ENCODE measurements at places on chromosomes 5 and 9.

DNA sequence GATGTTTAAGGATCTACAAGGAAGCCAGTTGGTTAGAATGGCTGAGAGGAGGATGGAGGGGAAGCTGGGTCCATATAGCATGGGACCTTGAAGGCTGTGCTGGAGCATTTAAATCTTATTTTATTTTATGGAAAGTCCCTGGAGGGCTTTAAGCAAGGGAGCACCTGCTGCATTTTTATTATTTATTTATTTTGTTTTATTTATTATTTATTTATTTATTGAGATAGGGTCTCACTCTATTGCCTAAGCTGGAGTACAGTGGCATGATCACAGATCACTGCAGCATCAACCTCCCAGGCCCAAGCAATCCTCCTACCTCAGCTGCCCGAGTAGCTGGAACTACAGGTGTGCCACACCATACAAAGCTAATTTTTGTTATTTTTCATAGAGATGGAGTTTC lies 4.9 kb upstream of the MVB12B start:
- no peak for DNase-seq

DNA sequence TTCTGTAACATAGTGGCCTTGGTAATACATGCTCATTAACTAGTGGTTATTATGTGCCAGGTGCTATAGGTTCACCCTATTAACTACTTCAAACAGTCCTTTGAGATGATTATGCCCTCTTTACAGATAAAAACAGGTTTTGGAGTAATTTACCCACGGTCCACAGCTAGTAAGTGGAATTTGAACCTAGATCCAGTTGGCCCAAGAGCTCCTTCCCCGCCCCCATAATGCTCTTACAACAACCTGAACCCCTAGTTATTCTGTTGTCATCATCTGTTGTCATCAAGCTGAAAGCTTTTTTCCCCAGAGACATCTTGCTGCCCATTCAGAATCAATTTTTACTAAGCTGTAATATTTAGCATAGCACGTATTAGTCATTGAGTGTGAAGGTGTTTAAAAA lies 23.2 kb downstream of the XPA start:
- no peak for DNase-seq

- no peak for DNase-seq
Measured at GRCh38 chr9:6675268-6675667, 29.7 kb upstream of the GLDC start.

DNA sequence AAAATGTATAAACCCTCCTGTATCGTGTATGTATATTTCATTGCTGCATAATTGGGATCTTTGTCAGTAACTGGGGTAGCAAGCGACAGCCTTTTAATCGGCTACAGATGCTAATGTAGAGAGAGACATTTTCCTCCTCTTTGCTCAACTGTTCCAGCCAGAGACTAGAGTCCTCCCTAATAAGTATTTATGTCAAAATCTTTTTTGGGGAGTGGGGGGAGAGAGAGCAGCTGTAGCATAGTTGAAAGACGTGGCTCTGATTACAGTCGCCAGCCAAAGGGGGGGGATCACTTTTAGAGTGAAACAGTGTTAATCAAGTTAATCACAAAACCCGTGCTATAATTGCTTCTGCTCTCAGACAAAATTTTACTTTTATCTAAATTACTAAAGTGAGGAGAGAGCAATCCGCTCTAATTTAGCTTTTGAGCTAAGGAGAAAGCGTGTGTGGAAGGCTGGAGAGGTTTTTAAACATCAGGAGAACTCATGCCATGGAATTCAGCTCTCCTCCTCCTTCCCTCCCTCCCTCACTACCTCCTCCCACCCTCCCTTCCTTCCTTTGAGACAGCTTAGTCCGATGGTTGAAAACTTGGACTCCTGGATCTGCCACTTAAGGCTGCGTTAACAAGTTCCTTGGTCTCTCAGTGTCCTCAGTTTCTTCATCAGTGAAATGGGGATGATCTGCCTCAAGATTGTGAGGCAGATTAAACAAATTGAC lies 87.3 kb upstream of the ZNF618 start:
- no peak for DNase-seq

- DNase-seq, result no peak
Measured at GRCh38 chr5:121378559-121379359, 472.9 kb upstream of the FTMT start.

GRCh38 chr9:14119694-14120514 lies 194.0 kb downstream of the NFIB start:
- DNase-seq, result no peak

DNA sequence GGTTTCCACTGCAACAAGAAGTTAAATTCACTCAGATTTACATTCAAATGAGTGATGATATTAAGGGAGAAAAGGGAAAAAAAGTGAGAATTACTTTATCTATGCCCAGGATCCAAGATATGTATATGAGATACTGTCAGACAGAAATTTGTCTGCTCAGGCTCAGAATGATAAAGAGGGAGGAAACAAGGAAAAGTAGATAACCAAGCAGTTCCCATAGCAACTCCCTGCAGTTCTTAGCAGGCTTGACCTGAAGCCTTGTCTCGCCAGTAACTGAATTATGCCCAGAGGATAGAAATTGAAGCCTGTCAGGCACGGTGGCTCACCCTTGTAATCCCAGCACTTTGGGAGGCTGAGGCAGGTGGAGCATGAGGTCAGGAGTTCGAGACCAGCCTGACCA lies 304.4 kb downstream of the TLE1 start:
- peak; percentile 85 for DNase-seq

- no peak for DNase-seq
Measured at GRCh38 chr5:95887977-95888376, 65.5 kb upstream of the GLRX start.

DNA sequence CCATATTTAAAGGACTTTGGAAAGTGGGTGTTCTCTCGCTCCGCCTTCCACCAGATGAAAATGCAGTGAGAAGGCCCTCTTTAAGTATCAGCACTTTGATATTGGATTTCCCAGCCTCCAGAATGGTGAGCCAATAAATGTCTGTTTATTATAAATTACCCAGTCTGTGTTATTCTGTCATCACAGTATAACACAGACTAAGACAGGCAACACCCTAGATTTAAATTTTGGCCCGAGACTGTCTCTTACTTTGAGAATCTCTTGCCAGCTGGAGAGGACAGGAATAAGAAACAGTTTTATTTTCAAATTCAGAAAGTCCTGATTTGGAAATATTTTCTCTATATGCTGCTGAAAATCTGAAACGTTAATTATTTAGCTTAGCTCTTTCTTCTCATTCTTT lies 21.5 kb downstream of the FAM151B start:
- no peak for DNase-seq

DNA sequence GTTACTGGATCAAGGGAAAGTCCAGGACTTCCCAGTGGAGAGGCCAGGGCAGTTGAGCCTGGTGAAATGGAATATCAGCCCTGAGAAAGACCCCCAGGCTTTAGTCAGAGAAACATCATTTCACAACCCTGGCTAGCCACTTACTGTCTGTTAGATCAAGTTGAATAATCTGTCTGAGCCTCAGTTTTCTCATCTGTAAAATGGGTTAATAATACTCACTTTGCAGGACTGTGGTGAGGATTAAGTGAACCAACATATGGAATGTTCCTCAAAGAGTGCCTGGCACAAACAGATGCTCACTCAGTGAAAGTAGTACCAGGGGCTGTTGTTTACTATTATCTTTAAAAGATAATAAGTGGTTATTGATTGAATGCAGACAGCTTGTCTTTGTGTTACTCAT lies 110.5 kb downstream of the SV2C start:
- DNase-seq, result no peak

DNA sequence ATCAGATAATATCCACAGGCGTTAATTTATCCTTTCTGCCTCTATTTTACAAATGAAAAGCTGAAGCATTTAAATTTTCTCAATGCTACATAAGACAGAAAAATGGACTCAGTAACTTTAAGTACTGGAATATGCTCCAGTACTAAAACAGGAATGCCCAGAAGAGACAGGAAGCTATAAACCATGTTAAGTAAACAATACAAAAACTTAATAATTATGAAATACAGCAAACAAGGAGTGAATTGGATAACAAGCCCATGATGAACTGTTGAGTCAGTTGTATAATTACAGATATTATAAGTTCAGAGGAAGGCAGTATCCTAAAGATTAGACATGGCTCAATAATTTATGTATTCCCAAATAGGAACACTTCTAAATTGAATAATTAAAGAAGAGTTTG lies 148.5 kb downstream of the CHSY3 start:
- DNase-seq, result no peak

DNA sequence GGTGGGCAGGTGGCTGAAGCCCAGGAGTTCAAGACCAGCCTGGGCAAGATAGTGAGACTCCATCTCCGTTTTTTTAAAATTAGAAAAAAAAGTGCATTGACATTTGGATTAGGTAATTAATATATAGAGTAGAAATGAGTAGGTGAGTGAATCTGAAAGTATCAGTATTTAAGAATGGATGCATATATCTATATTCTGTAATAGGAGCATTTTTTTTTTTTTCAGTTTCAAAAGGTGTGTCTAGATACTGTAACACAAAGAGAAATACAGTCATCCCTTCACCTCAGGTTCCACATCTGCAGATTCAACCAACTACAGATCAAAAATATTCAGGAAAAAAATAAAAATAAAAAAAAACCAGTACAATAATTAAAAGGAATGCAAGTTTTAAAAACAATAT lies 50.8 kb downstream of the RBM27 start:
- DNase-seq, result no peak

DNA sequence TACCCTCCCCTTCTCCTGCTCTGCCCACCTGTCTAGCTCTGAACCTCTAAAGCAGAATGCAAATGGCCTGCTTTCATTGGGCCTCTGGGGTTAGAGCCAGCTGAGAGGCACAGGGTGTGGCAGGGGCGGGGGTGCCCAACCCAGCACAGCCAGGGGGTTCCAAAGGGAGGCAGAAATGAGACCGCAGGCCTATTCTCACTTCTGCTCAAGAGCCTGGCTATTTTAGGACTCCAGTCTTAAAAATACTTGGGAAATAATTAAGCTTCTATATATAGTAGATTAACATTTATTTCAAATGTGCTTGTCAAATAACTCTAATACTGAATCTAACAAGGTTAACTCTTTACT lies 5.7 kb downstream of the QSOX2 start:
- DNase-seq, result no peak

GRCh38 chr5:158616707-158617106 lies 483.0 kb downstream of the EBF1 start:
- no peak for DNase-seq

DNA sequence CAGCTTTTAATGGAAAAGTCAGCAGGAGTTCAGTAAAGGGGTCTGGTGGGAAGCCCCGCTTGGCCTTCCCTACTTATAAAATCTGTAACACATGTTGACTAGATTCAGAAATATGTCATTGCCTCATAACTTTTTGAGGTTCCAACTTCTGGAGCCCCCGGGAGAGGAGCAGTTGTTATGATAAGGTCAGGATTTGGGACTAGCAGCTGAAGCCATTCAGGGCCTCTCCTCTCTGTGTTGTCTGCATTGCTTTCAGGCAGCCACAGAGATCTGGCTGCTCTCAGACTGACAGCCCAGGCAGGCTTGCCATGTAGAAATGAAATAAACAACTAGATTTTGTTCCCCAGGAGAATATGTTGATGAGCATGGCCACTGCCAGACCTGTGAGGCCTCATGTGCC lies 167.1 kb downstream of the RFK start:
- no peak for DNase-seq

- DNase-seq, result no peak
Measured at GRCh38 chr9:83475741-83476140, 62.5 kb downstream of the FRMD3 start.

DNA sequence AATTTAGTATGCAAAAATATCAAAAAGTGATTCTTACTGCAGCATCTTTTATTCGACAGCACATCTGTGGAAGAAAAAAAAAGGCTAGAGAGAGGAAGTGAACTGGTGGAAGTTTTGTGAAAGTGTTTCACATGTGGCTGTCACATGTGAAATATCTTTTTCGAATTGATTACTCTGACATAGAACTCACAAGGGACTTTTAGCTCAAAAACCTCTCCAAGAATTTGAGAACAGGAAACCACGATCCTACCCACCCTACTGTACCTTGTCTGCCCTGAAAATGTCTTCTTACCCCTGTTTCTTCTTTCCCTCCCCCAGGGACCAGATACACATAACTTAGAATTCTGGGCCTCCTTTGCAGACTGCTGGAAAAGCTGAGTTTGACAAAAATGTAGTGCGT lies 106.5 kb upstream of the PRRC1 start:
- DNase-seq, result no peak

DNA sequence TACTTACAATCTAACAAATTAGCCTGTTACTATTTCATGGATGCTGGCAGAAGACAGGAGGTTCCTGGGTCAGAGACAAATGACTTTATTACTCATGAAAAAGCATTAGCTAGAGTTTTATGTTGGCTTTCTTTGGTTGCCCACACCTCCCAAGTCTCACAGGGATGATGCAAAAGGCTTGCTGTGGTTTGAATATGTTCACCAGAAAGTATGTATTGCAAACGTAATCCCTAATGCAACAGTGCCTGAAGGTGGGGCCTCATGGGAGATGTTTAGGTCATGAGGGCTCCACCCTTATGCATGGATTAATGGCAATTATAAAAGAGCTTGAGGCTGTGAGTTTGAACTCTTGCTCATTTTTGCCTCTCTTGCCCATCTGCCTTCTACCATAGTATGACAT lies 28.5 kb downstream of the DPYSL3 start:
- DNase-seq, result no peak

DNA sequence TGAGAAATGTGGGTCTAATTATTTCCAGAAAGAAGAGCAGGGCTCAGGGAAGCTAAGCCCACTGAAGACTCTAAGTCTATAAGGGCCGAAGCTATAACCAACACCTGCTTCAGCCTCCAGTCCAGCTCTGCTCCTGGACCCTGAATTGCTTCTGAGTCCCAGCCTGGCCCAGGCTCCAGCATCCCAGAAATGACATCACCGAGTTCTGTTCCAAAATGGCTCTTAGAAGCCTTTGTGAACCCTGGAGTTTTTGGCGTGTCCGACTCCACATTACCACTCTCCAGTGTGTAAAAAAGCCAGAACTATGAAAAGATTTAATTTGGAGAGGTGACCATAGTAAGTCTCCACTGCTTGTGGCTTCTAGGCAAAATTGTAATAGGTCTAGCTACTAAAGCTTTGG lies 289.9 kb downstream of the SLIT3 start:
- DNase-seq, result no peak

- no peak for DNase-seq
Measured at GRCh38 chr9:116300360-116300870, 146.8 kb downstream of the PAPPA start.

DNA sequence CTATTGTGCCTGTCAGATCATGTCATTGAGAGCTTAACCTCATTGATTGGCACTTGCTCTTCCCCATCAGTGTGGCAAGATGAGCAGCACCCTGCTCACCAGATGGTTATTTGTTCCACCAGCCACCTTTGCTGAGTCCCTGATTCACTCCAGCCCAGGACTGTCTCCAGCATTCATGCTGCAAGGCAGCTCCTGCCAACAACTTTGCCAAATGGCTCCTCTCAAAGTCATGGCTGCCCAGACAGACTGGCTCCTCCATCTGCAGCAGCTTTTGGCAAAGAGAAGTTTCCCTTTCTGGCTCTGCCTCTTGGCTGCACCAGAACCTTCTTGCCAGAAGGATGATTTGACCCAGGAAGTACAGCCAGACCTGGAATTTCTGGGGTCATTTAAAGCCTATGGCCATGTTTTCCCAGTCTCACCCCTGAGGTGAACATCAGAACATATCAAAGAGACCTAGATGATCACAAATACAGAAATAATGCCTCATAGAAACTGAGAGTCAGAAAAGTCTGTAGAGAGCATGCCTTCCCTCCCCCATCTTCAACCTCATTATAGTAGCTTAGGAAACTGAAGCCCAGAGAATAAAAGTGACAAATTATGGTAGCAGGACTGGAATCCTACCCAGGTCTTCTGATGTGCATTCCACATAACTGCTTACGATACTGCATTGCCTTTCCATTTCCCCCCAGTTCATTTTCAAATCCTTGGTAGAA lies 10.4 kb downstream of the PPP2R2B start:
- no peak for DNase-seq

All from trophoblast cell (in vitro differentiated cells and primary cell).